Activated T-helper 17 cell treated with anti-CD3 and anti-CD28 coated beads, Interleukin-2, amount 50 U/mL, for 72 hours (primary cell): ENCODE measurements at places on chromosomes 6 and 20.

DNA sequence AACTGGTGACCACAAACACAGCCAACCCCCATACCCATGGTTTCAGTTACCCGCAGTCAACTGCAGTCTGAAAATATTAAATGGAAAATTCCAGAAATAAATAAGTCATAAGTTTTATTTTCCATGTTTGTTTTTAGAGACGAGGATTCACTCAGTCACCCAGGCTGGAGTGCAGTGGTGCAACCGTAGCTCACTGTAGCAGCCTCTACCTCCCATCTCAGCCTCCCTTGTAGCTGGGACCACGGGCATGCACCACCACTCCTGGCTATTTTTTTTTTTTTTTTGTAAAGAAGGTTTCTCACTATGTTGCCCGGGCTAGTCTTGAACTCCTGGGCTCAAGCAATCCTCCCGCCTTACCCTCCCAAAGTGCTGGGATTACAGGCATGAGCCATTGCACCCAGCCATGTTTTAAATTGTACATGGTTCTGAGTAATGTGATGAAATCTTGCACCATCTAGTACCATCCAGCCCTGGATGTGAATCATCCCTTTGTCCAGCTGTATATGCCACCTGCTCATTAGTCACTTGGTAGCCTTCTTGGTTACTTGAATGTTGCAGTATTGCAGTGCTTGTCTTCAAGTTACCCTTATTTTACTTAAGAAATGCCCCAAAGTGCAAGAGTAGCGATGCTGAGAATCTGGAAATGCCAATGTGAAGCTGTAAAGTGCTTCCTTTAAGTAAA, 14.5 kb downstream of the CSNK2A1 start:
- ATAC-seq = peak; percentile 87

DNA sequence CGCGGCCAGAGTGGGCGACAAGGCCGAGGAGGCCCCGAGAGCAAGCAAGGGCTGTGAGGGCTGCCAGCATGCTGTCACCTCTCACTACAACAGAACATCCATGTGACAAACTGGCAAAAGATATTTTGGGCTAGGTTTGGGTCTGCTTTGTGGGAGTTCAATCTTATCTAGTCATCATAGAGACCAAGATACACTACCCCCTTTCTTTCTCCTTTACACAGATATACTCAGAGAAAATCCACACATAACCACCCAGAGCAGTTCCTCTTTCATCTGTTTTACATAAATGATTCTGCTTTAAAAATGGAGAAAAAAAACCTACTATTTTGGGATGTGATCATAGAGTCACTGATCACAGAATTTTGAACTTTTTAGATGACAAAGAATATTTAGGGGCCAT, 16.8 kb downstream of the SOX4 start:
- no peak for ATAC-seq

- ATAC-seq = no peak
Observed at GRCh38 chr20:36925234-36925633, 26.3 kb downstream of the SAMHD1 start.

DNA sequence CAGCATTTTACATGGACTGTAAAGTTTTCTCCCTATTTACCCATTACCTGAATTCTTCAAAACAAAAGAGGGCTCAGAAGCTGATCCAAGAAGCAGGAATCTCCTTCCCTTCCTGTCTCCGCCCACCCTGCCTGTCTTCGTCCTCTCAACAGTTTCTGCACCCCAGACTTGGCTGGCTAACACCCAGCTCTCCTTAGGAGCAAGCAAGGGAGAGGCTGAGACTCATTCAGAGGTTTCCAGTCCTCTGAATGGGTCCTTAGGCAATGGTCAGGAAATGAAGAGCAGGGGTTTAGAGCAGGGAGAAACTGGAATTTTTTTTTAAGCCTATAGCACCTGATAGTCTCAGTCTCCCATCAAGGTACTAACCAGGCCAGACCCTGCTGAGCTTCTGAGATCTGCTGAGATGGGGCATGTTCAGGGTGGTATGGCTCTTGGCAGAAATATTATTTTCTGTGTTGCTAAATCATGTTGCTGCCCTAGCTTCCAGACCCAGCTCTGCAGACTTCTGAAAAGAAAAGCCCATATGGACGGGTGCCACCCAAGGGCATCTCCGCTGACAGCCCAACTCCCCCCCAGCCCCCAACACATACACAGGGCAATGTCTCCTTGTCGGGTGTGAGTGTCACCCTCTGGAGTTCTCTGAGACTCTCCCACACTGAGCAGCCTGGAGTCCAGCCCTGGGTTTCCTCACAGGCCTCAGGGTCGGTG, 74.6 kb upstream of the CD93 start:
- no peak for ATAC-seq

DNA sequence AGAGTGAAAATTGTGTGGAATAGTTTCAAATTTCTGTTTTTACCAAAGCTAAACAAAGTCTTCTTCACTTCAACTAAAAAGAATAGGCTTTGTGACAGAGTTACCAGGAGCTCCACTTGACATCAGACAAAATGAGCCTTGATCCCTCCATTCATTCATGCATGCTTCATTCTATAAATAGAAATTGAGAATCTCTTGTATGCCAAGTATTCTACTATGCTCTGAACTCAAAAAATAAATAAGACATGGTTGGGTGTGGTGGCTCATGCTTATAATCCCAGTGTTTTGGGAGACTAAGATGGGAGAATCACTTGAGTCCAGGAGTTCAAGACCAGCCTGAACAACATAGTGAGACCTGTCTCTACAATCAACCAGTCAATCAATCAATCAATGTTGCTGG, 236.6 kb upstream of the FAM83B start:
- ATAC-seq = no peak

GRCh38 chr6:66896415-66896814, 1189.4 kb upstream of the EYS start:
- ATAC-seq = no peak

GRCh38 chr6:79048611-79049010, 29.4 kb downstream of the PHIP start:
- no peak for ATAC-seq

- ATAC-seq = no peak
Observed at GRCh38 chr6:154117485-154117884, 78.4 kb downstream of the OPRM1 start.

- ATAC-seq = no peak
Observed at GRCh38 chr6:32137454-32137853, 7.4 kb upstream of the FKBPL start.

DNA sequence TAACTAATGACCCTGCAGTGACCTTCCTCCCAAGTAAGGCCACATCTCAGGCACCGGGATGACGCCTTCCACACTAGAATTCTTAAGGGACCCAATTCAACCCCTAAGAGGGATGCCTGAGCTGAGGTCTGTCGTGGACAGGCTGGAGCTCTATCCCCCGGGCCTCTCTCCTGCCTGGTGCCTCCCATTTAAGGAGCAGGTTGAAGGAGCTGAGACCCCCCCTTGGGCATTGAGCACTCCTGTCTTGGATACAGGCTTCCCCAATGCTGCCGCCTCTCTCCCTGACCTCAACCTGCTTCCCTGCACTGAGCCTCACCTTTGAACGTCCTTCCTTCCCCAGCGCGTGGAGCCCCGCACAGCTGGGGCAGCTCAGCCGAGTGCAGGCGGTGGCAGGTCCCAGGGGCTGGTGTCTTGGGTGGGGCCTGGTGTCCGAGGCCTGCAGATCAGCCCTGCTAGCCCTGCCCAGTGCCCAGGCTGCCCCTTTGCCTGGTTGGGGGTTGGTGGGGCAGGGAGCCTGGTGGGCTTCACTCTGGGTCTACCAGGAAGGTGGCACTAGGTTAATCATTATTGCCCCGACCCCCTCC, 19.9 kb upstream of the BHLHE23 start:
- no peak for ATAC-seq

DNA sequence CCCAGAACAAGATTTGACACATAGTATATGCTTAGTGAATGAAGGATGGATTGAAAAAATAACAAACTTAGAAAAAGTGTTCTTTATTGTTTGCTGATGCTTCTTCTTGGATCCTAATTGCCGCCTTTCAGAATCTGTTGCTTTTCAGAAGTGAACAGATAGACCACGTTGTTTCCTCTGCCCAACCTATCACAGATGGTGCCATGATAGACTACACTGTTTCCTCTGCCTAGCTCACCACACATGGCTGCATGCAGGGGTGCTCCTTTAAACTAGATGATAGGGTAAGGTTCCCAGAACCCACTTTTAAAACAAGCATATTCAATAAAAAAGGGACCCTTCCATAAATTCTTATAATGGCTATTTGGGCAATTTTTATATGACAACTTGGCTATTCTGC, 4.6 kb upstream of the RGS17 start:
- ATAC-seq = no peak

GRCh38 chr6:109303640-109304283, 78.5 kb downstream of the CD164 start:
- ATAC-seq = no peak

DNA sequence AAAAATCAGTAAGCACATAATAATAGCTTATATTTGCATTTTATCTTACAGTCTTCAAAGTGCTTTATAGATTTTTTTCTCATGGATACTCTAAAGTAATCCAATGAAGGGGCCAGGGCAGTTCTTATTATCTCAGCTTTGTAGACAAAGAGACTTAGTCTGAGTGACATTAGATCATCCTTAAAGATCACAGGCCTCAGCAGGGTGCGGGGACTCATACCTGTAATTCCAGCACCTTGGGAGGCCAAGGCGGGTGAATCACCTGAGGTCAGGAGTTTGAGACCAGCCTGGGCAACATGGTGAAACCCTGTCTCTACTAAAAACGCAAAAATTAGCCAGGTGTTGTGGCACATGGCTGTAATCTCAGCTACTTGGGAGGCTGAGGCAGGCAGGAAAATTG, 14.5 kb downstream of the FERMT1 start:
- no peak for ATAC-seq

GRCh38 chr20:61934716-61935530, 130.8 kb downstream of the TAF4 start:
- ATAC-seq = no peak

GRCh38 chr20:46099491-46100287, 9.9 kb upstream of the NCOA5 start:
- ATAC-seq = no peak

- no peak for ATAC-seq
Observed at GRCh38 chr20:6590891-6591637, 176.4 kb upstream of the BMP2 start.
